MM.1S (cell line): ENCODE measurements at places on chromosomes 11 and 22.
A peak's percentile ranks its signal among the peaks of the same experiment; 100 is the strongest.

DNA sequence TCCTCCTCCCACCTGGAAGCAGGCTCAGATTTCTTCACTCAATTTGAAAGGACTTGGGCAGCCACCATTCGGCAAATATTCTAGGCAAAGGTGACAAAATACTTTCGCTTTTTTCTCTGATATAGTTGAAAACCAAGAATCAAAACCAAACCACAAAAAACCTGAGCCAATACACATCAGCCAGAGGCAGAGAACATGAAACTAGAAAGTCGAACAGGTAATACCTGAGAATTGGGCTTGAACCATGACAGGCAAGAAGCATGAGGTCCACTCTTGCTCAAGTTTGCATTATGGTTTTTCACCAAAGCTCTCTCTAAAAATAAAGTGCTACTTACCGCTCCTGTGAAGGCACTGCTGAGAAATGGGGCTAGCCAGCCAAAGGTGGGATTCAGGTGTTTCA lies 26.2 kb upstream of the LDLRAD3 start:
- DNase-seq, result peak; percentile 85

GRCh38 chr11:96783311-96783710 lies 393.5 kb downstream of the JRKL start:
- no peak for DNase-seq

DNA sequence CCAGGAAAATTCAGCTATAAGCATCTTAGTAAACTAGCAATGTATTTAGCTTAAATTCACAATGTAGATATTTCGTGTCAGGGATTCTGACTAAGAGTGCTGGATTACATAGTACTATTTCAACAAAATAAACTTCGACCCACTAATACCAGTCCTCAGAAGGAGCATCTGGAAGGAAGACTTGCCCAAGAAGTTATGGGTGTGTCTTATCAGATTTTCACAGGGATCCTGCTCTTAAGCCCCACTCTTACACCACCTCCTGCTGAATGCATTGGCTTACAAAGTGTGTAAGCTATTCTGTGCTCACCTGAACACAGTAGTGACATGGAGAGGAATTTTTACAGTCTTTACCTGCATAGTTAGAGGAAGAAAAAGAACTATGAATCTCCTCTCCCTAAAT lies 35.4 kb upstream of the ANO5 start:
- no peak for DNase-seq

- no peak for DNase-seq
Measured at GRCh38 chr11:62370743-62371440, 33.6 kb downstream of the ASRGL1 start.

DNA sequence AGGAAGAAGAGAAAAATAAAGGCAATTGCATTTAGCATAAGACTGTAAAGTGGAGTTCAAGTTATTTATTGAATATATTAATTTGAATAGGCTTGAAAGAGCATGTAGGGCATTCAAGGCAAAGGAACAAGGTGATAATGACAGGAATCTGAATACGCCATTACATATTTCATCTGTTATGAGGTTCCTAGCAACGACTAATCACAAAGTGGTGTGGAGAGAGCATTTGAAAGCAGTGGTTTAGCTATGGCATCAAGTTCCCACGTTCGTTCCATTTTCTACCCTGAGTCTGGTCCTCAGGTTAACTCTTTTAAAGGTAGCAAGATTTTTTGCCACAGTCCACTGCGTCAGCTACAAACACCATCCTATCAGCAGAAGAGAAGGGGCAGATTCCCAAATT lies 59.4 kb downstream of the CNTN5 start:
- no peak for DNase-seq

DNA sequence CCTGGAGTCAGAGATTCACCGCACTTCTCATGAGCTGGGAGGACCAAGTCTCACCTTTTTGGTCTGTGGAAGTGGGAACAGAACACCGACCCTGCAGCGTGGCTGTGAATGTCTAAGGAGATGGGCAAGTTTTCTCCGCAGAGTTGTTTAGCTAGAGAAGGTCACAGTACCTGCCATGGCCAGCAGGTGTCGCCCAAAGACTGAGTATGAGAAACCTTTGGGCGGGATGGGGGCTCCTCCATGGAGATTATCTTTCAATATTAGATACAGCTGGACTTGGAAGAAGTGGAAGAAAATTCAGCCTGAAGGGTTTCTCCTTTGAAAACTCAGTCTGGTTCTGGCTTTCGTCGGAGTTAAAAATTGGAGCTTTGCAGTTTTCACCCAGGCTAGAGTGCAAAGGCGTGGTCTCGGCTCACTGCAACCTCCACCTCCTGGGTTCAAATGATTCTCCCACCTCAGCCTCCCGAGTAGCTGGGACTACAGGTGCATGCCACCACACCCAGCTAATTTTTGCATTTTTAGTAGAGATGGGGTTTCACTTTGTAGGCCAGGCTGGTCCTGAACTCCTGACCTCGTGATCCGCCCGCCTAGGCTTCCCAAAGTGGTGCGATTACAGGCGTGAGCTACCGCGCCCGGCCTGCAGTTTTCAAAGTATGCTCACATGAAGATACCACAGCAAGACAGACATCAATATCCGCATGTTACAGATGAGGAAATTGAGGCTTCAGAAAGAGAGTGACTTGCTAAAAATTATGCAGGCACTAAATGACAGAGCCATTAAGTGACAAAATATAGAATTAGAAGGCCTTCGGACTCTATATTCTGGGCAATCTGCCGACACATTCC lies 10.7 kb upstream of the DSCAML1 start:
- peak; percentile 57 for DNase-seq

DNA sequence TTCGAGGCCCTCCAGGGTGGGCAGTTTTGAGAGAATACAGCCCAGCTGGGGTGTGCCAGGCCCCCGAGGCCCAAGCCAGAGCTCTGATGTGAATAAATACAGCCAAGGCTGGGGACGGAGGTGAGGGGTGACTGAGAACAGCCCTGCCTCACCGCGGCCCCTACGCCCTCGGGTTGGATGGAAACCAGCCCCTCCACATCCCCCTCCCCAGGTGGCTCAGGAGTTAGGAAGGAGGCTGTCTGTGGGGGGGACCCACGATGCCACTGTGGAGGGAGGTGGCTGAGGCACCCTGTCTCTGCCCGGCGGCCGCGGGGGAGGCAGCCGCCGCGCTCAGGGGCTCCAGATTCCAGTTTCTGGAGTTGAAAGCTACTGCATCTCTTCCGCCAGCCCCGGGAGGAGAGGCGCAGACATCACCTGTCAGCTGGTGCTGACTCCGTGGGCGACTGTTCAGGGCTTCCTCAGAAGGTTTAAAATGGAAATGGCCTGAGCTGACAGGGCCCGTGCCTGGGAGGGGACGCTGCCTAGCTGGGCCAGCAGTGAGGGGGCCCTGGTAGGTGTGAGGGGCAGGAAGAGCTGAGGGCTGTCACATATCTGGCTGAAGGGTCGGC lies 1.4 kb downstream of the FLRT1 start:
- no peak for DNase-seq

GRCh38 chr11:65712633-65713076 lies 603 bp downstream of the KAT5 start:
- no peak for DNase-seq

DNA sequence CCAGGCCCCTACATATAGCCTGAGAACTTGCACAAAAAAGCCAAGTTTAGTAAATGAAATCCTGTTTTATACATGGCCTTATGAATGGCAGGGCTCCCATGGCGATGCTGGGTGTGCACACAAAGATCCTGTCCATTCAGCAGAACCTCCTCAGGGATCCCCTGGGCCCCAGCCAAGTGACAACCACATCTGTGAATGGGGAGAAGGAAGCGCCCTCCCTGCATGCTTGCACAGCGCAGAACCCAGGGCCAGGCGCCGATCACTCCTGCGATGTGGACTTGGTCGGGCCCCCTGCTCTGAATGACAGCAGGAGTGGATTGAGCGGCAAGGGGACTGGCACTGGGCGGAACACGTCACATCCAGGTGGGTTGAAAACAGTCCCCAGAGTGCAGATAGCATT lies 4.5 kb upstream of the CDC42EP2 start:
- no peak for DNase-seq

- DNase-seq, result no peak
Measured at GRCh38 chr22:25630447-25630846, 66.0 kb downstream of the GRK3 start.

- no peak for DNase-seq
Measured at GRCh38 chr11:78339483-78339882, 78.1 kb downstream of the GAB2 start.

DNA sequence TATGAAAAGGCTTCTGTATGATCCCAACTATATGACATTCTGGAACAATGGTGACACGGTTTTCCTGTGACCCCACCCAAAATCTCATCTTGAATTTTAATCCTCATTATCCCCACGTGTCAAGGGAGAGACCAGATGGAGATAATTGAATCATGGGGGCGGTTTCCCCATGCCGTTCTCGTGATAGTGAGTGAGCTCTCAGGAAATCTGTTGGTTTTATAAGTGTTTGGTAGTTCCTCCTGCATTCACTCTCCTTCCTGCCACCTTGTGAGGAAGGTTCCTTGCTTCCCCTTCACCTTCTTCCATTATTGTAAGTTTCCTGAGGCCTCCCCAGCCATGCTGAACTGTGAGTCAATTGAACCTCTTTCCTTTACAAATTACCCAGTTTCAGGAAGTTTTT lies 53.1 kb upstream of the TSPAN18 start:
- DNase-seq, result no peak

- no peak for DNase-seq
Measured at GRCh38 chr11:111639226-111639925, 37.1 kb downstream of the SIK2 start.

DNA sequence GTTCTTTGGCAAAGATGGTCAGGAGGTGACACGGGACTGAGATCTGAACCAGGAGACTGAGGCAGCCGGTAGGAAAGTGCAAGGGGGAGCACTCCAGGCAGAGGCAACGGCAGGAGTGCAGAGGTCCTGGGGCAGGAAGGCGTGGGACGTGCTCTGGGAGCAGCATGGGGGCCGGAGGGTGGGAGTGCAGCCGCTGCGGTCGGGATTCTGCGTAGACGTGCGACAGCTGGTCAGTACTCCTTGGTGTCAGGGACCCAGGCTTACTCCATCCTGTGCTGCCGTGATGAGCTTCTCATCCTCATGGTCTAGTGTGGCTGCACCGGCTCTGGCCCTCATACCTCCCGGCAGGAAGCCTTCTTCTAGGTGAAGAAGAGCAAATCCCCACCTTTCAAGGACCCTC lies 16.9 kb upstream of the TRMU start:
- DNase-seq, result no peak

- DNase-seq, result peak; percentile 19
Measured at GRCh38 chr22:43811777-43812148, 342 bp downstream of the EFCAB6 start.

DNA sequence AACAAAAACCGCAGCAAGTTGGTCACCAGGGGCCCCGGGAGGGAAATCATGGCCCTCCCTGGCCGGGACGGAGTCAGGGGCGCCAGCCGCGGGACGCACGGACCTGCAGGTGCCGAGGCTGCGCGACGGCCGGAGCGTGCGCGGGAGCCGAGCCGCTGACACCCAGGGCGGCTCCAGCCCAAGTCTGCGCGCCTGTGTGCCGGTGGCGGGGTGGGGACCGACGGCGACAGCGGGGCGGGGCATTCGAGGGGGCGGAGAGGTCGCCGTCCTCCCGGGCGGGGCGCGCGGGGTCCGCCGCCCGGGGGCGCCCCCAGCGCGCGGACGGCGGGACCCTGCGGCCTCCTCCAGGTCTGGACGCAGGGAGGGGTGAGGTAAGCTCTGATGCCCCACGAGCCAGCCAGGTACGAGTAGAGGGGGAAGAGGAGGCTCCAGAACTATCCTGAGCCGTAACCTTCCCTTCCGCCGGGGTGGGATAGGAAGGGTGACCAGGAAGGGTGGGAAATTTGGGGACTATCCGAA lies at the start of gene ESAM:
TSS of gene ESAM (minus strand) at position 186 of the 519 bp plus-strand sequence. CDS start at position 50, 136 bp downstream.
- DNase-seq, result peak; percentile 81

DNA sequence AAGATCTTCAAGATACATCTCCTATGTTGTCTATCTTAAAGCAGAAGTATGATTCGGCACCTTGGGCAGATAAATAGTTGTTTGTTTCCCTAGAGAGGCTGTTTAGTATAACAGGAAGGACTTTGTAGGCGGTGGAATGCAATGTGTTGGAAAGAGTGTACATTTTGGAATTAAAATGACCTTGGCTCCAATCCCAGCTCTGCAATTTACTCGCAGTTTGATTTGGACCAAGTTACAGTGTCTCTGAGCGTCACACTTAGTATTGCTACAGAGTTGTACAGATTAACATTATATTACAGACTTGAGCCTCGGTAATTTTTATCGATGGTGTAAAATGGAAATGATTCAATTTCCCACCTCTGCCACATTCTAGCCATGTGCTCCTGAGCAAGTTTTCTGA lies 265.3 kb downstream of the OPCML start:
- DNase-seq, result no peak

DNA sequence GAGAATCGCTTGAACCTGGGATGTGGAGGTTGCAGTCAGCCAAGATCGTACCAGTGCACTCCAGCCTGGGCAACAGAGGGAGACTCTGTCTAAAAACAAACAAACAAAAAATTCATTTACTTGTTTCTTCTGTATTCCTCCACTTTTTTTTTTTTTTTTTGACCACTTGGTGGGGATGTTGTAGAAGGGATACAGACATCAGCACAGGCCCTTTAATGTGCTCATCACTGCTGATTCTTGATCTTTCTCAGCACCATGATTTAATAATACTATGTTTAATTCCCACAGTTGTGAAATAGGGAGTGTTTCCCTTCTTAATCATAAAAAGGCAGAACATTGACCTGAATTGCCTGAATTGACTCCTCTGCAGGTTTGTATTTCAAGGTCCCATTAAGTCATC lies 4.5 kb downstream of the TTC9C start:
- peak; percentile 34 for DNase-seq

- DNase-seq, result no peak
Measured at GRCh38 chr22:50150161-50151129, 20.1 kb upstream of the PANX2 start.

DNA sequence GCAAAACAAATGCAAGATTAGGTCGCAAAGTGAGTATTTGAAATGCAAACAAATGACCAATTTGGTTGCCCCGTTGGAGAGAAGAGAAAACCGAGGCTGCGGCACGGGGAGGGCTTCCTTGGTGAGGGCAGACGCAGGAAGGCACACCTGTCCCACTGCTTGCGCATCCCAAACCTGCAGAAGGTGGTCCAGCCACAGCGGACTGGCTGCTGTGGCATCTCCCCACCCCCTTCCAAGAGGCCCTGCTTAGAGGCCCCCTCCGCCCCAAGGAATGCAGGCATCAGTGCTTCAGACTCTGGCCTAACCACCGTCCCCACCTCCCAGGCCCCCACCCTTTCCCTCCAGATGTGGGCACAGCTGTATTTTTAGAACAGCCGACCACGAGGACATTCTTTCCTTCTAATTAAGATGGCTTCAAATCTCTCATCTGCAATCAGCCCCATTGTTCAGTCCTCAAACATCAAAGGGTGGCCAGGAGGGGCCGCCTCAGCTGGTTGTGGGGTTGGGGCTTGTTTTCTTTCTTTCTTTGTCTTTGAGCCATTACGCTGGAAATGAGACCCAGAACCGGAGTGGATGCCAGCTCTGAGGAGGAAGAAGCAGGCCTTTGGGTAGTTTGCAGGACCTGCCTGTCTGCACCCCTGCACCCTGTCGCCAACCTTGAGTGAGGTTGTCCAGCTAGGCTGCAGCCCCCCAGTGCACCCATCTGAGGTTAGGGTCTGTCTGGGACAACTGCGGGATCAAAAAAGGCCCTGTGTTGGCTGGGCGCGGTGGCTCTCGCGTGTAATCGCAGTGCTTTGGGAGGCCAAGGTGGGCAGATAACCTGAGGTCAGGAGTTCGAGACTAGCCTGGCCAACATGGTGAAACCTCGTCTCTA lies 9.4 kb upstream of the DERL3 start:
- DNase-seq, result peak; percentile 83

GRCh38 chr22:48396785-48397530 lies 1430.7 kb downstream of the BRD1 start:
- DNase-seq, result no peak

GRCh38 chr11:130849215-130849568 lies 67.1 kb downstream of the SNX19 start:
- DNase-seq, result no peak
